ENCODE measurements at places on chromosomes 3 and 15.

- DNase-seq = peak; percentile 8
Observed at GRCh38 chr3:60979461-60980341, 271.6 kb downstream of the FHIT start.

DNA sequence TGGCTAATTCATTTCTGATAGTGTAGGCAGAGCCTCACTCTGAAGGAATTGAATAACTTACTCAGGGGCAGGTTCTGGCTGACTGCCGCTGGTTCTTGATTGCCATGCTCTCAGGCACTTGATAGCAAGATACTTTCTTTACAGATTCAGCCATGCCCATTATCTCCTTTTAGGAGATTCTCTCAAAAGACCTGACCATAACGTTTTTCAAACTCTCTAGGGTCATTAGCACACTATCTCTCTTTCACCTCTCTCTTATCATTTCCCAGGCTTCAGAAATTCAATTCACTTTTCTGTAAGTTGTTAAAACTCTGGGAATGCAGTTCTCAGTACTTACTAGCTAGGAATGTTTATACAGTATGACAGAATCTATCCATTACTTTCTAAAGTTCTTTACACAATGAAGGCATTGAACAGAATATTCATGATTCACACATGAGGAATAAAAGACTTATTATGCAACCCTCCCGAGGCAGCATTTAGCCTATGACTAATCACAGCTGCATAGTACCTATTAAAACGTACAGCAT is 850.3 kb upstream of the CADM2 start:
- DNase-seq = peak; percentile 4

DNA sequence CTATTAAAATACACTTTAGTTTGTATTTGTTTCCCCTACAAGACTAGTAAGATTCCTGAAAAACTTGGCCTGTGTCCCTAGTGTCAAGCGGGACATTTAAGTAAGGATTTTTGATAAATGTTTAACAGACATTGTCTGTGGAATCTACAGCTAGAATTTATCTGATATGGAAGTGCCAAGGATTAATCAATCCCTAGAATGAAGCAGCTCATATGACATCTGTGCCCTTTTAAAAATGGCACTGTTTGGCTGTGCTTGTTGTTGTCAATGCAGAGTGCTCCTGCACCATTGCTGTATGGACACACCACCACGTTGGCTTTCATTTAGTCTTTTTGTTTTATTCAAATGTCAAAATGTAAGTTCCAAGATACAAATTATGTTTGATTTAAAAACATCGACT is 14.3 kb upstream of the PDCD7 start:
- DNase-seq = no peak

DNA sequence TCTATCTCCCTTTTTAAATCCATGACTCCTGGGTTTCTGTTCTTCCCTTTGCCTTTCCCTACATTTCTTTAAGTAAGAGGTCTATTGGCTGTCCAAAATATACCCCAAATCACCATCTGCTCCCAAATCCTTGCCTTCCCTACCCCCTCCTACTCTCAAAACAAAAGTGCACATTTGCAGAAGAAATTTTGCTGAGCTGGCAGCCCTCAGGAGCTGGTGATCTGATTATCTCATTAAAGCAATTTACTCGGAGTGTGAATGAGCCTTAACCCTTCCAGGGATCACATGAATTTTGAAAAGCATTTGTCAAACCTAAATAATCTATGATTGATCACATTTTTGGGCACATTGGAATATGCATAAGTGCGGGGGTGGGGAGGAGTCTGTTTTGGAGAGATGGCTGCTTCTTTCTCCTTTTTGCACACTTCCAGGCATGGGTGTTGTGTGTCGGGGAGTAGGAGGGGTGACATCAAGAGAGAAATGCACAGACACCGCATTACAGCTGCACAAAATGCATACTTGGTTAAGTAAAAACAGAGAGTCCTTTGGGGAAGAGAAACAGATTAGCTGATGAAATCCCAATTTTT is 892.6 kb downstream of the TUSC7 start:
- peak; percentile 51 for DNase-seq

- DNase-seq = no peak
Observed at GRCh38 chr3:157819270-157820156, 286.7 kb downstream of the SHOX2 start.

GRCh38 chr15:94053626-94054025 is 177.7 kb upstream of the MCTP2 start:
- no peak for DNase-seq

DNA sequence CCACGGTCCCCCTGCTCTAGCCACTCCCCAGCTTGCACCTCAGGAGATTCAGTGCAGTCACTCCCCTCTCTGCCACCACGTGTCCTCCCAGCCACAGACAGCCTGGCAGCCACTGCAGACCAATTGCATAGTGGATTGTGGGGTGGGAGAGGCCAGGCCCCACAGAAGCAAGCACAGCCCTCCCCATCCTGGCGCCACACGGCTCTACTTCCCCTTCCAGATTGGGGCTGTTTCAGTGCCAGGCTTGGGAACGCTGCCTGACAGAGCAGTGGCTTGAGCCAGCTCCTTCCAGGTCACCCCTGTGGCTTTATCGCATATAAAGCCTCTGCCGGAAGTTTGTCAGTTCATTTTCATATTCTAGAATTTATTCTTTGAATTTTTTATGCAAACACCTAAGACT is 90.7 kb downstream of the TMEM266 start:
- DNase-seq = peak; percentile 43

- no peak for DNase-seq
Observed at GRCh38 chr15:43941555-43941954, 114.8 kb downstream of the WDR76 start.

DNA sequence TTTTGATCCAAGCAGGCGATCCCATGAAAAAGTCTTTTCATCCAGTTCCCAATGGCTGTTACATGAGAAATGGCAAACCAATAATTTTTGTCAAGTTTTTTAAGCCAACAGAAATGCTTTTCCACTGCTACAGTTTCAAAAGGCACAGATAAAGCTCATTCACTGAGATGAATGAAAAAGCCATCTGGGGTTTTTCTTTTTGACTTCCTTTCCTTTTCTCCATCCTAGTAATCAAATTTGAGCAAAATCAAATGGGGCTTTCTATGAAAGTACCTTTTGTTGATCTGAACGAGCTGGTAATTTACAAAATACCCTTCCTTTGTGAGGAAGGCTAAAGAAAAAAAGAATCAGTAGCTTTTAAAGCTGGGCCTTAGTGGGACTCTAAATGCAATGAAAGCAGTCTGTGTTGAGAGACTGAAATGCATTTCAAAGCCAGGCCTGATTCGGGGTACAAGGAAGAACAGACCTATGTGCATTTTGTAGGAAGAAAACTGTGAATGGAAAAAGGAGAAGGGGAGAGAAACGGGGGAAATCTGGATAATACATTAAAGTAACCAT is 185.2 kb upstream of the DNAJC19 start:
- DNase-seq = no peak

GRCh38 chr3:37566730-37567129 is 294.9 kb upstream of the CTDSPL start:
- no peak for DNase-seq

- DNase-seq = no peak
Observed at GRCh38 chr3:45525146-45525919, 69.2 kb upstream of the LIMD1 start.

DNA sequence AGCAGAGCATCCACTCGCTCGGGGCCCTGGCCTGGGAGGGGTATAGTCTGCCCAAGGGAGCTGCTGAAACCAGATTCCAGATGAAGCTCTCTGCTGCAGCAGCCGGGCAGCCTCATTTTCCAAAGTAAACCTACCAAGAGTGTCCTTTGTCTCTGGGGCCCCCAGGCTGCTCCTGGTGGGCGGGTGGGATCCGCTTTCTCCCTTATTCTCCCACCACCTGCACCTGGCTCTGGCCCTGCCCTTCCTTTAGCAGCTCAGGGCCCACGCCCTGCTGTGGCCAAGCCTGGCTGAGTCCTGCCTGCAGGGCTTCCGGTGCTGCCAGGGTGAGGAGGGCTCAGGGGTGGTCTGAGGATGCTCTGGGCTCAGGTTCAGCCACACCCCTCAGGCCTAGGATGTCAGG is 13.0 kb downstream of the SCN5A start:
- no peak for DNase-seq

GRCh38 chr15:26939398-26939797 is 31.6 kb upstream of the GABRG3 start:
- DNase-seq = peak; percentile 13

- DNase-seq = no peak
Observed at GRCh38 chr3:141707741-141708203, 30.3 kb upstream of the RNF7 start.

DNA sequence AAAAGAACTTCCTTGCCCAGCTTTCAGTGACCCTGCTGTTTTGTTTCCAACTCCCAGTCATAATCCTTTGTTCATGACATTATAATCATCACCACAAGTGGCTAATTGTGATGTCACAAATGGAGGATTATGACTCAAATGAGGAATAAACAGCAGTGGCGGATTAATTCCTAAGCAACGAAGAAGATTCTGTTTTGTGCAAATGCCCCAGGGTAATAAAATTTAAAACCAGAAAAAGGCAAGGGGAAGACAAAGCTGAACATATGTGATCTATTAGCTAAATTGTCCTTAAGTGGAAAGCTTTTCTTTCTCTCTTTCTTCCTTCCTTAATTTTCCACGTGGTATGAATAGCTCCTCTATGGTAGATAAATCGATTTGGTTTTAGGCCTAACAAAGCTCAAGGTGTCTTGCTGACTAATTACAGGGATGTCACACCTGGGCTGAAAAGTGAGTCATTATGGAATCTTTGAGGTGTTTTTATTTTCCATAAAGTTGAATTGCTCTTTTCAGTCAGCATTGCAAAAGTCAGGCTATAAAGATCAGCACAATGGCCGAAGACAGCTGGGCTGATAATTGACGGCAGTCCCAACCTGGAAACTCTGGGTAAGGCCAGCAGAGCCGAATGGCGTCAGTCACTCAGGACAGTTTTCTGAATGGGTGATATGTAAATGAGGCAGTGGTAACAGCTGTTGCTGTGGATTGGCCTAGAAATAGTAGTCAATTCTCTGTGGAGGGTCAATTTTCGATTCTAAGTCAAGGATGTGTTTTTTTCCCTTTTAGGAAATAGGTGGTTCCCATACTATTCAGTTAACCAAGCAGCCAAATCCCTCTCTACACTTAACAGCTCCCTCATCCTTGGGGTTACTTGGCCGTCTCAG is 121.5 kb downstream of the PTPRG start:
- DNase-seq = no peak

DNA sequence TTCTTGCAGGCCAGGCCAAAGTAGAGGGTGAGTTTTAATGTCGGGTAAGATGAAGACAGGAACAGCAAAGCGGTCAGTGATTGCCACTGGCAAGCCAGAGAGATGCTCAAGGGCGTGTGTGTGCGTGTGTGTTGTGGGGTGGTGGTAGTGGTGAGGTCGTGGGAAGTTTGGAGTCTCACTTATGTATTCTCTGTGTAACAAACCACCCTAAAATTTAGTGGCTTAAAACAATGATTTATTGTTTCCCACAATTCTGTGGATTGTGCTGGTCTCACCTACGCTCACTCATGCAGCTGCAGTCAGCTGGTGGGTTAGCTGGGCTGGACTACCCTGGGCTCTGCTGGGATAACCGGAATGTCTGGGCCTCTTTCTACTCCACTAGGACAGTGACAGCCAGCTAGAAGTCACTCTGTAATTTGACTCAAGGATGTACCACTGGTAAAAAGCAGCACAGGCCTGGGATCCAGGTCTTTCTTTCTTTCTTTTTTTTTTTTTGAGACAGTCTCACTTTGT is 50.9 kb upstream of the BHLHE40 start:
- DNase-seq = no peak

DNA sequence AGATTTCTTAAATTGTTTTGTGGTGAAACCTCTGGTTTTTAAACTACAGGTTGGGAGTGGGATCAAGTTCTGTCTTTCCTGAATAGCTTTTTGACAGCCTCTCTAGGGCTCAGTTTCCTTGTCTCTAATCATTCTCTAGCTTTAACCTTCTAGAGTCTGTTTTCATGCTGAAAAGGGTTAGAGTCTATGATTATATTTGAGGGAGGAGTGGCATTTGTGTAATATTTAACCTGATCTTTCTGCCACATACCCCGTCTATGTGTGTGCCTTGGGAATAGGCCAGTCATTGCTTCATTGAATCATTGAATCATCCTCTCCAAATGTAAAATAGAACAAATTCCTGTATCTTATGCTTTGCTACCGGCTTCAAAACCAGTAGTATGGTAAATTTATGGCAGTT is 204.9 kb downstream of the KLHL25 start:
- DNase-seq = no peak

- no peak for DNase-seq
Observed at GRCh38 chr3:133570139-133570936, 3.1 kb upstream of the CDV3 start.

DNA sequence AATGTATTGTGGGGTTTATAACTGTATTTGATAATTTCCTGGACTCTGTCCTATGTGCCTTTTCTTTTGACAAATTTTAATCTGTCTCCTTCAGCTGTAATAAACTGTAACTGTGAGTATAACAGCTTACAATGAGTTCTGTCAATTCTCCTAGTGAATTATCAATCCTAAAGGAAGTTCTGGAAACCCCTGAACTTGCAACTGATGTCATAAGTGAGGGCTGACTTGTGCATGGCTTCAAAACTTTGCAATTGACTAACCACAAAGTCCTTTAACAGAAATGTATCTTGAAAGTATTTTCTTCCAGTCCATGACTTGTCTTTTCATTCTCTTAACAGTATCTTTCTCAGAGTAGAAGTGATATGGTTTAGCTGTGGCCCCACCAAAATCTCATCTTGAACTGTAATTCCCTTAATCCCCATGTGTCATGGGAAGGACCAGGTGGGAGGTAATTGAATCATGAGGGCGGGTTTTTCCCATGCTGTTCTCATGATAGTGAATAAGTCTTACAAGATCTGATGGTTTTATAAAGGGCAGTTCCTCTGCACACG is 108.3 kb downstream of the TFDP2 start:
- DNase-seq = no peak

- no peak for DNase-seq
Observed at GRCh38 chr3:130748467-130748861, 1.8 kb upstream of the PIK3R4 start.

GRCh38 chr3:122615303-122615702 is 37.9 kb downstream of the PARP15 start:
- no peak for DNase-seq

GRCh38 chr3:52402706-52403270 is 42.1 kb downstream of the SEMA3G start:
- DNase-seq = no peak

GRCh38 chr3:181417748-181418147 is 294.0 kb upstream of the SOX2 start:
- peak; percentile 26 for DNase-seq

DNA sequence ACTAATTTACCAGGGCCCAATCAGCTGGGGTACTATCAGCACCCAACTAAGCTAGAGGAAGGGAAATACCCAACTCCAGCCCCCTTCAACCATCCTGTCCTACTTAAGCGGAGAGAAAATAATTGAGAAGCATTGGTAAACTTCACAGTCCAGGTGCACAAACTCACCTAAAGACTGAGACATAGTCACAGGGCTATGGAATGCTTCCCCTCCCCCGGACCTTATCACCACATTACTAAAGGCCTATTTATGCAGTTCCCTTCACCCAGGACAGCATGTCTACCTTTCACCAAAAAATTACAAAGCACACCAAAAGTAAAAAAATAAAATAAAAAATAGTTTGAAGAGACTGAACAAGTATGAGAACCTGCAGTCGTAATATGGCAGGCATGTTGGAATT is 47.9 kb downstream of the HOMER2 start:
- DNase-seq = no peak

GRCh38 chr15:91552555-91552954 is 301.0 kb upstream of the SLCO3A1 start:
- no peak for DNase-seq

Data from retina (tissue), 1 donor.